ENCODE measurements at places on chromosomes 16 and 17.

GRCh38 chr17:40986920-40987319 is 2.8 kb upstream of the KRT40 start:
- no peak for DNase-seq

- DNase-seq = no peak
Observed at GRCh38 chr17:50588391-50589049, 28.0 kb downstream of the CACNA1G start.

- DNase-seq = peak; percentile 88
Observed at GRCh38 chr17:15171167-15172047, 93.7 kb downstream of the PMP22 start.

DNA sequence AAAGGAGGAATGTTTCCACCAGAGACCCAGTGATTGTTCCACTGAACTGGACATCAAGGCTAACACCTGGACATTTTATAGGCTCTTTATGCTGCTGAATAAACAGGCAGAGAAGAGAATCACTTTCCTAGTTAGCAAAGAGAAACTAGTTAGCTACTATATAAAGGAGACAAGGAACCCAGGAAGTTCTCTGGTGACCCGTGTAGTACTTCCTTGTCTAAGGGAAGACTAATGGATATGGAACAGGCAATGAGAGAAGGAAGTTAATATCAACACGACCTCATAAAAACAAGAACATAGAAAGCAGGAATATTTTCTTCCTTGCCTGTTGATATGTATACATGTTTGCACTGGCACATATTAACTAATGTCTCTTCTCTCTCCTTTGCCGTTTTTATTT is 30.8 kb upstream of the RPL38 start:
- DNase-seq = no peak

GRCh38 chr16:3458852-3459361 is 15.4 kb downstream of the NAA60 start:
- peak; percentile 39 for DNase-seq

DNA sequence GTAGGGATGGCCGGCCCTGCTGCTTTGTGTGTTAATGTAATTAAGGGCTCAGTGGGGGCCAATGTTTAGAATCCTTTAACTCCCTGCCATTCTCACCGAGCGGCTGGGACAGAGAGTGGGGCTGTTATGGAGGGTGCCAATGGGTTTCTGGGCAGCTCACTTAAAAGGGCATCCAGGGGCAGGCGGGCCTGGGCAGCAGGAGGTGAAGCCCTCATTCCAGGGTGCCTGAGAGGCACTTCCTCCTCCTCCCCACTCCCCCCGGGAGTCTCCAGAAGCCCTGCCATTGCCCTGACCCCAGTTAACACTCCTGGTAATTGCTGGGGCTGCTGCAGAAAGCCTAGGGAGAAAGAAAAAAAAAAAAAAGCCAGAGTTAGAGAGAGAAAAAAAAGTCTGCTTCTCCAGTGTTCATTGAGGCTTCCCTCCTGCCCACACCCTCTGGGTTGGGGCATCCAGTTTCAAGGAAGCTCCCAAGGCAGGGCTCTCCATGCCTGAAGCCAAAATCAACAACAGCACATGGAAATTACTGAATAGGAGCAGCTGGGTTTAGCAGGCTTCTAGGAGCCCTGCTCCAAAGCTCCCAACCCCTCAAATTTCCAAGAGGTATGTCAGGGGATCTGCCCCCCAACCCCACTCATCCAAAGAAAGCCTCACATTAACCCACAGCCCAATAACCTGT is 28.0 kb downstream of the CUEDC1 start:
- DNase-seq = peak; percentile 90

DNA sequence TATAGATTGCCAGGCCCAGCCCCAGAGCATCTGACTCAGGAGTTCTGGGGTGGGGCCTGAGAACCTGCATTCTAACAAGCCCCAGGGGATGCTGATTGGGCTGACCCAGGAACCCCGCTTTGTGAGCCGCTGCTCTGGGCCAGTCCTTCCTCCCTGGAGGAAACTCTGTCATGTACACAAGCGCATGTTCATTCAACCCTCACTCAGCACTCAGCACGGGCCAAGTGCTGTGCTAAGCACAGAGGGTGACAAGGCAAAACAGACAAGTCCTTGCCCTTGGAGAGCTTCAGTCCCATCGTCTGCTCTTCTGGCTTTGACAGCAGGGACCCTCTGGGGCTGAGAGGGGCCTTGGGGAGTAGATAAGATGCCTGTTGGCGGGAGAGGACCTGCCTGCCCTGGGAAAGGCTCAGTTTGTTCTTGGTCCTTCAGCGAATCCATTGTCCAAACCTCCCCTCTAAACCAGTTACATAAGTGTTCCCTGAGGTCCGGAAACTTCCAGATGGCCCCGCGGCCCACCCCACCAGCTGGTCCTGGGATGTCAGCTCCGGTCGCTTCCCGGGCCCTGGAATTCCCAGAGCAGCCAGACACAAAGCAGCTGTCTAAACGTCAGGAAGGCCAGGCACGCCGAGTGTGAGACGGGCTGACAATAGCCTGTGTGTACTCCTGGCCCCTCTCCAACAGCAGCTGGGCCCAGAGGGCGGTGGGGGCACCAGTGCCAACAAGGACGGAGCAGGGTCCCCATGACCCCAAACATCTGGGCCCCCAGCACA is 88.8 kb downstream of the ZDHHC7 start:
- DNase-seq = no peak

GRCh38 chr17:82297280-82297713 is 20.1 kb downstream of the CD7 start:
- DNase-seq = no peak

- no peak for DNase-seq
Observed at GRCh38 chr16:63623551-63624039, 1498.3 kb downstream of the CDH11 start.

DNA sequence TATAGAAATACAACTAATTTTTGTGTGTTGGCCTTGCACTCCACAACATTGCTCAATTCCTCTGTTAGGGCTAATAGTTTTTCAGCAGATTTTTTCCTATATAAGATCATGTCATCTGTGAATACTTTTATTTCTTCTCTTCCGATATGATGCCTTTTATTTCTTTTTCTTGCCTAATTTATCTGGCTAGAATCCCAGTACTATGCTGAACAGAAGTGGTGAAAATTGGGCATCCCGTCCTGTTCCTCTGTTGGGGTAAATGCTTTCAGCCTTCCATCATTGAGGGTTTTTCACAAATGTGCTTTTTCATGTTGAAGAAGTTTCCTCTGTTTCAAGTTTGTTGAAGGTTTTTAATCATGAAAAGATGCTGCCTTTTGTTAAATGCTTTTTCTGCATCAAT is 22.7 kb upstream of the TNFRSF13B start:
- no peak for DNase-seq

GRCh38 chr17:66467766-66468165 is 165.4 kb downstream of the PRKCA start:
- DNase-seq = peak; percentile 27

GRCh38 chr16:84949772-84950436 is 61.4 kb downstream of the ZDHHC7 start:
- no peak for DNase-seq

GRCh38 chr16:89304181-89304851 is 86.8 kb downstream of the ZNF778 start:
- DNase-seq = no peak

DNA sequence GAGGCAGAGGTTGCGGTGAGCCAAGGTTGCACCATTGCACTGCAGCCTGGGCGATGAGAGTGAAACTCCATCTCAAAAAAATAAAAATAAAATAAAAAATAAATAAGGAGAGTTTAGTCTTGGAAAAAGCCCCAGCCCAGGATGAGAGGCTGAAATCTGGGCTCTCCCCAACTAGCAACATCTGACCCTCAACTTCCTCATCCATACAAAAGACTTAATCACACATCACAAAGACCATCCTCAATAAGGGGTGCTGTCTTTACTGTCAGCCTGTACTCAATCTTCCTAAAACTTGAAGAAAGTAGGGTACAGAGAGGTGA is 11.4 kb upstream of the SLC4A1 start:
- no peak for DNase-seq

- no peak for DNase-seq
Observed at GRCh38 chr17:45867702-45868101, 23.0 kb downstream of the SPPL2C start.
